ENCODE measurements at places on chromosomes 2 and 18.
A peak's percentile ranks its signal among the peaks of the same experiment; 100 is the strongest.

GRCh38 chr2:1541819-1542475, 128.7 kb downstream of the TPO start:
- DNase-seq: no peak

- no peak for DNase-seq
These were observed 59.9 kb upstream of the SLC1A4 start for GRCh38 chr2:64929333-64929732.

- DNase-seq: no peak
These were observed 289.2 kb downstream of the LRRTM4 start for GRCh38 chr2:77232909-77233425.

DNA sequence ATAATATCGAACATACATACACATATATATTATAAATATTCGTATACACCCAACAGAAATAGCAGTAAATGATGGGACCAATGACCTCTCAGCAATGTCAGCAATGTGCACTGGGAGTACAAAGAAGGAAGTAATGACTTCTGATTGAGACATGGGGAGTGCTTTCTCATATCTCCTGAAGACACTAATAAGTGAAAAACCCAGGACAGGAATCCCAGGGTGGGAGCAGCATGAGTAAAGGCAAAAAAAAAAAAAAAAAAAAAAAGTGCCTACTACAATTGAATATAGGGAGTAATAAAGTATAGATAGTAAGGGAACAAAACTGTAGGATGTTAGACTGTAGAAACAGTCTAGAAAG, 491.3 kb downstream of the IRS1 start:
- DNase-seq: no peak

DNA sequence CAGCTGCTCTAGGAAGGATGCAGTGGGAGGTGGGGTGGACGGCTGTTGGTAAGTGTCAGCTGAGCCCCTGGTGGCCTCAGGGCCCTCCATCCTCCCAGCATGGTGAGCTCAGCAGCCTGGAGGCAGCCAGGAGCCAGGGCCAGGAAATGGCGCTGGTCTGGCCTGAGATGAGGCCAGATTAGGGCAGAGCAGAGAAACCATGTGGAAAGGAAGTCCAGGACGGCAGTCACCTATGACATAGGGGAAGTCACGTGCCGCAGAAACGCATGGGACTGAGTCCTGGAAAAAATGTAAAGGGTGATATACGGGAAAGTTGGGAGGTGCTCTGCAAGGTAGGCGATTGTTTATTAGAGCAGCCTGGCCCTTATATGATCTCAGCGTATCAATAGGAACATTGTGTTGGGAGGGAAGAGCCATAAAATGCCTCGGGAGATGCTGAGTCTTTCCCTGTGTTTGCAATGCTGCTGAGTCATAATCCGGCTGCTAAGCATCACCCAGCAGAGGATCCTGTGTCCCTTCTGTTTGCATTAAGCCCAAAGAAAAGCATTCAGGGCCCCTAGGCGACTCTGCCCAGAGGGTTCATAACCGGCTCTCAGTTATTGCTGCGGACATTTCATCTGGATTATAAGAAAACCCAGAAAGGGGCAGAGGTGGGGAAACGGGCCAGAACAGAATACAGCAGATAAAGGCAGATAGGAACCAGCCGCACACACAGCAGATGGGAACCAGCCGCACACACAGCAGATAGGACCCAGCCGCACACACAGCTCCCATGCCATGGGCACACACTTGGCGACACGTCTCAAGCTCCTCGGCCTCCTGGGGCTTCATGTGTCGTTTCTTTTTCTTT, 30.3 kb upstream of the B3GNT7 start:
- DNase-seq: peak; percentile 79

GRCh38 chr2:66585587-66585986, 150.7 kb downstream of the MEIS1 start:
- no peak for DNase-seq

DNA sequence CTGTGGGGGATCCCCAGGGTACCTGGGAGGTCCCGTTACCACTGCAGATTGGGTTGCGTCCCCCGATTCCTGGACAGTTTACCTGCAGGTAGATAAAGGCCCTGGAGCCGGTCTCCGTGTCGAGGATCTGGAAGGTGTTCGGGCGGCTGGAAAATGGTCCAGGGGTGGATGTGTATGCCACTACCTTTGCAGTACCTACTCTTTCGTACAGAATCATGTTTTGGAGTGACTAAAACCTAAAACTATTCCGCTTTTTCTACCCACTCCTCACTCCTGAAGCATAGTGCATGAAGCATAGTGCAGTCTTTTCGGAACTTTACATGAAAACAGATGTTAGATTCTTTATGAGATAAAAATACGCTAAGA, 418 bp downstream of the WDR75 start:
- DNase-seq: peak; percentile 38

DNA sequence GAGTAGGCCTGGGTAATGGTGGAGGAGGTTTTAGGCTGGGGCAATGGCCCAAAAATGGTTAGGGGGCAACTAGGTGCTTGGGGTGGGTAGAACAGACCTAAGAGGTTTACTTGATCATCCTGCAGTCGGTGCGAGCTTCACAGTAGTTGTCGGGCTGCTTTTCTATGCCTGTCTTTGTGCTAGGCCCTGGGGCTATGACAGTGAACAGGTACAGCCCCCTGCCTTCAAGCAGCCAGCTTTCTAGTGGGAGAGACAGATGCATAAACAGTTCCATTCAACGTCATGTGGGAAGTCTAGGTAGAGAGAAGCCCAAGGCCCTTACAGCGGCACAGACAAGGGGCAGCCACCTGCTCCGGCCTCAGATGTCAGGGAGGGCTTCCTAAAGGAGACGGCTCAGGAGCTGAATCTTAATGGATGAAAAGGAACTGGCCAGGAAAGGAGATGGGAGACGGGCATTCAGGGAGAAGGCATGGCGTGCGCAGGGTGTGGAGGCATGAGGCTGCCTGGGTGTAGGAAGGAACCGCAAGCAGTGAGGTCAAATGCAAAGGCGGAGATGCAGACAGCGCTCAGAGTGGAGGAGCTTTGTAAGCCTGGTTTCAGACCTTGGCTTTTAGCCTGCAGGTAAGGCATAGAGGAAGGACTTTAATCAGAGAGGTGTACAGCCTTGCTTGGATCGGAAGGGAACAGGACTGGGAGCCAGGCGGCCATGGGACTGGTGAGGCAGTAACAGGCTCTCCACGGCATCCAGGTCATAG, 6.0 kb downstream of the CTIF start:
- no peak for DNase-seq

- DNase-seq: no peak
These were observed 443.9 kb upstream of the VRK2 start for GRCh38 chr2:57602733-57603132.

GRCh38 chr18:60021556-60021955, 121.8 kb downstream of the PMAIP1 start:
- DNase-seq: no peak

- DNase-seq: no peak
These were observed 33.1 kb downstream of the GPC1 start for GRCh38 chr2:240468303-240469238.

GRCh38 chr2:60100034-60100433, 453.4 kb downstream of the BCL11A start:
- no peak for DNase-seq

DNA sequence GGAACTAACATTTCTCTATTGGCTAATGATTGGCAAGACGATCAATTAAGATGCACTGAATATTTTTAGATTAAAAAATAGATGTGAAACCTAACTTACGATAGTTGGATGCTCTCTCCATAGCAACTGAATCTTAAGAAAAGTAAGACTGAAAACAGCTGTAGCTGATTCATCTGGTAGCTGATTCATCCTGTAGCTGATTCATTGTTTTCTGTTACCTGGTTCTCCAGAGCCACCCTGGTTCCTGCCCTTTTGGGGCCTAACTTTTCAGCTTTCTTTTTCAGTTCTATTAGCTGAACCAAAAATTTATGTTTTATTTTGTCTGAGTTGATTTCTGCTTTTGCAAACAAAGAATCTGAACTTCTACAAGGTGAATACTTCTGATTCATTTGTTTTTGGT, 22.7 kb upstream of the SPR start:
- DNase-seq: peak; percentile 92

Data from RWPE1 (cell line).